ENCODE measurements at places on chromosomes 13 and 19. TPM values are rescaled to one million over a fixed set of nuclear protein-coding genes. Genes with fewer than 3 reads are reported as not detected.

DNA sequence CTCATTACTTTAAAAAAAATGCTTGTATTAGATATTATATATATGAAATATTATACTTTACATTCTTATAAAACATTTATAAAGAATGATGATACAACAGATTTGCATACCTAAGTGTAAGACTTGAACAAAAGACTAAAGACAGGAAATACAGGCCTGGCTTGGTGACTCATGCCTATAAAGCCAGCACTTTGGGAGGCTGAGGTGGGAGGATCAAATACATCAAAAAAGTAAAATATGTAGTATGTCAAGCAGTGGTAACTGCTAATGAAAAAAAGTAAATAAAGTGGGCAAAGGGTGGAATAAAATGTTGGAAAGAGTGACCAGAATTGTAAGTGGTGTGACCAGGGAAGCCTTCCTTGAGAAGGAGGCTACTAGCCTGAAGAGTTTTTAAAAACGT, 133.7 kb downstream of the GGACT start:
- DNase-seq = peak; percentile 39

- DNase-seq = peak; percentile 94
Observed at GRCh38 chr13:30341815-30342570, 34.6 kb upstream of the KATNAL1 start.

GRCh38 chr13:98677398-98677797, 75.1 kb downstream of the SLC15A1 start:
- peak; percentile 9 for DNase-seq

DNA sequence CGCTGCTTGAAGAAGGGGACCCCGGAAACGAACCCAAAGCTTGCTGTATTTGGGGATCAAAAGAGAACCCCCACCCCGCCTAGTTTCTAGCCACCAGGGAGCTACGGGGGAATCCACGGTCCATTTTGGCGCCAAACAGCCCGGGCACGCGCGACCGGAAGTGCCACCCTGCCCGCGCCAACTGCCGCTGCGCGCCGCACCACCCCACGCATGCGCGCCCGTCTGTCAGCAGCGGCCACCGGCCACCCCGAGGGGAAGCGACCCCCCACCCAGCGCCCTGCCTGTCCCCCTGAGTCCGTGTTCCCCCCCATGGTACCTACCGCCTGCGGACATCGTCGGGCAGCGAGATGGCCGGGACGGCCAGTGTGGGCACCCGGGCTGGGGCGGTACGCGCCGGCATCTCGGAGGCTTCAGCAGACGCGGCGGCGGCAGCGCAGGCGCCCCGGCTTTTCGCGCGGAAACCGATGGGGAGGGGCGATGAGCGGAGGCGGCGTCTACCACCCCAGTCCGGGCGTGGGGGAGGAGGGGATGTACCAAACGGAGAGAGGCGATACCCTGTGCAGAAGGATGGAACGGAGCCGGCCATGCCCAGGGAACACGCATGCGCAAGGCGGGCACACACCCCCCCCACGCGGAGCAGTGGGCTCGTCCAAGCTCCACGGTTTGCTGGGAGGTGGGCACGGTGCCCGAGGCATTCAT, at the start of gene DNMT1:
TSS of gene DNMT1 (minus strand) at position 454 of the 699 bp plus-strand sequence. CDS start at position 400, 54 bp downstream.
- peak; percentile 95 for DNase-seq

DNA sequence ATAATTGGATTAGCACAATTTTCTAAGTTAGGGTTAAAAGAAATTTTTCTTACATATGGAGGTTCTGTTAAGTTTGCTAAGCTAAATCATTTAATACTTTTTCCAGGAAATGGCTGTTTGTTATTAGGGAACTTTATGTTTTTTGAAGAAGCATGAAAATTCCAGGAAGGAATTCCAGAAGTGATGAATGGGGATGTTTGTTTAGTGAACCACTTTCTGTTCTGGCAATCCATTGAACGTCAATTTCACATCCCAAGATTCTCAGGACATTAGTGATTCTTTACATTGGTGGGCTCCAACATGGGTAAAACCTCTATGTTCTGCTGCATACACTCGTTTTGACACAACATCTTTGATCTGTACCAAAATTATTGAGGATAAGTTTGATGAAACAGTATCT, 534.4 kb downstream of the IRS2 start:
- DNase-seq = no peak

Gene KLK5
- not detected for total RNA-seq

Measured in HFFc6 (cell line).